PC-3 (cell line): ENCODE measurements at places on chromosomes 12 and 14. TPM values are rescaled to one million over a fixed set of nuclear protein-coding genes. Genes with fewer than 3 reads are reported as not detected.
A peak's percentile ranks its signal among the peaks of the same experiment; 100 is the strongest.

- no peaks in the 10 kb centered on the region for H3K36me3 ChIP-seq
- H3K27me3 ChIP-seq, result no peaks in the 10 kb centered on the region
- H3K4me1 ChIP-seq, result no peaks in the 10 kb centered on the region
- H3K27ac ChIP-seq, result no peak overlapping the region
- H3K4me3 ChIP-seq, result no peak overlapping the region
Measured at GRCh38 chr14:86357119-86357518, 827.2 kb downstream of the FLRT2 start.

RASSF8 gene
- 51.2 and 87.8 TPM in 2 replicates for total RNA-seq

DNA sequence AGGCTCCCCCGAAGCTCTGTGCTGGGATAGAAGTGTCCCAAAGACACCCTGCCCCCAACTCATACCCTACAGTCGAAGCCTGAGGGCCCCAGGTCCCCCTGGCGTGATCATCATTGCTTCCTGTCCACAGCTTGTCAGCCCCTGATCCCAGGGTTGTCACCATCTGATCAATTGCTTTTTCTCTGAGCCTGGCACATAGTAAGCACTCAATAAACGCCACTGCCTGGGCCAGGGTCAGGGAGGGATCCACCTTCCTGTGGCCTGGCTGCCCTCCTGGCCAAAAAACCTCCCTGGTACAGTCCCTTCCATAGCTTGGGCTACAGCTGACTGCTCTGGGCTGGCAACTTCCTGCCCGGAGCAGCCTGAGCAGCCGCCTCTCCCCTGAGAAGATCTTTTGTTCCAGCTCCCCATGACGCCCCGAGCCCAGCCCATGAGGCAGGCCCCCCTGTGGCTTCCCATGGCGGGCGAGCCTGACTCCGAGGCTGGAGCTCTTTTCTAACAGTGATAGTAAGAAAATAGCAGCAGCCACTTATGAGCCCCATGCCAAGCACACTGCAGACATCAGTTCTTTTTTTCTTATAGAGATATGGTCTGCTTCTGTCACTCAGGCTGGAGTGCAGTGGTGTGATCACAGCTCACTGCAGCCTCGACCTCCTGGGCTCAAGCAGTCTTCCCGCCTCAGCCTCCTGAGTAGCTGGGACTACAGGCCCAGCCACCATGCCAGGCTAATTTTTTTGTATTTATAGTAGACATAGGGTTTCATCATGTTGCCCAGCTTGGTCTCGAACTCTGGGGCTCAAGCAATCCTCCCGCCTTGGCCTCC, 6.5 kb downstream of the SH2B3 start:
- peaks cover 14% of the 10 kb centered on the region for H3K4me1 ChIP-seq
- H3K27me3 ChIP-seq, result no peaks in the 10 kb centered on the region
- no peak overlapping the region for H3K4me3 ChIP-seq
- no peak for DNase-seq
- H3K36me3 ChIP-seq, result no peaks in the 10 kb centered on the region
- H3K27ac ChIP-seq, result no peak overlapping the region

- no peak for DNase-seq
- H3K4me1 ChIP-seq, result 0 out of 2 replicates have a peak, but pooled peaks cover 5% of the 10 kb centered on the region
- H3K27me3 ChIP-seq, result no peaks in the 10 kb centered on the region
- no peak overlapping the region for H3K27ac ChIP-seq
- H3K36me3 ChIP-seq, result peaks cover 30% of the 10 kb centered on the region; the same call in 1 of the 2 replicates
Measured at GRCh38 chr12:70334742-70335141, 31.3 kb upstream of the KCNMB4 start.

DNA sequence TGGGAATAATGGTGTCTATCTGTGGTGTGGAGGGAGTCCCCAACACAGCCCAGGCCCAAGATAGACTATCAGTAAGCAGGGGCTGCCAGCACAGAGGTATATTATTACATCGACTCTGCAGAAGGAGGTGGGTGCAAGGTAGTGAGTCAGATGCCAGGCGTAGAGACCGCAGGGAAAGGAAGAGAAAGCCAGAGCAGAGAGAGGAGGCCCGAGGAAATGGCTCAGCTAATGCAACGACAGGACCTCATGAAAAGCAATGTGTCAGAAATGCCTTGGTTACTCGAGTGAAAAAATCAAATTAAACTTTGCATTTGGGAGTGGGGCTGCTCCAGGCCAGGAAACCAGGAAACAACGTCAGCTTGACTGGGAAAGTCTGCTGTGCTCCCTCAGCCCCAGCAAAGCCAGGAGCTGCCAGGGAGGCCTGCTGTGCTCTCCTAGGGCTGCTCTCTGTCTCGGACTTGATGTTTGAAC, 173.2 kb downstream of the SUDS3 start:
- peaks cover 7% of the 10 kb centered on the region; the same call in 1 of the 2 replicates for H3K27me3 ChIP-seq
- H3K36me3 ChIP-seq, result no peaks in the 10 kb centered on the region
- no peak overlapping the region for H3K4me3 ChIP-seq
- H3K27ac ChIP-seq, result no peak overlapping the region
- no peak for DNase-seq

GRCh38 chr14:24928386-24928900, 121.5 kb downstream of the STXBP6 start:
- no peaks in the 10 kb centered on the region for H3K4me1 ChIP-seq
- H3K27me3 ChIP-seq, result no peaks in the 10 kb centered on the region
- H3K27ac ChIP-seq, result no peak overlapping the region
- DNase-seq, result no peak
- H3K36me3 ChIP-seq, result no peaks in the 10 kb centered on the region

DNA sequence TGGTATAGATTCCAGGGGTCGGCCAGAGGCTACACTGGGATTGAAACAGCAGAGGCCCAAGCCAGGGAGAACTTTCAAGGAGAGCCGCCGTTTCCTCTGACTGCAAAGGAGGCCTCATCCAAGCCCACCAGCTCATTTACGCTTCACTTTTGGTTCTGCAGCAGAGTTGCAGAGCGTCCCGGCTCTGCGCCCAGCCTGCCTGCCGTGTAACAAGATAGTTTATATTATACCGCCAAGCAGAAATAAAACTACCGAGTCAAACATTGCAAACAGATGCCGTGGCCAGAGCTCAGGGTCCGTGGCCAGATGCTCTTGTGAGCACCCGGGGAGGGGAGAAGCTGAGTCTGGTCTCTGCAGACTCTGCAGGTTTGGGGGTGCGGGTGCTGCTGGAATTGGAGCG, 60.7 kb upstream of the TBX3 start:
- DNase-seq, result no peak
- H3K27ac ChIP-seq, result no peak overlapping the region
- no peaks in the 10 kb centered on the region for H3K36me3 ChIP-seq

USP5 gene
- total RNA-seq, result 107 and 113 TPM in 2 replicates

DNA sequence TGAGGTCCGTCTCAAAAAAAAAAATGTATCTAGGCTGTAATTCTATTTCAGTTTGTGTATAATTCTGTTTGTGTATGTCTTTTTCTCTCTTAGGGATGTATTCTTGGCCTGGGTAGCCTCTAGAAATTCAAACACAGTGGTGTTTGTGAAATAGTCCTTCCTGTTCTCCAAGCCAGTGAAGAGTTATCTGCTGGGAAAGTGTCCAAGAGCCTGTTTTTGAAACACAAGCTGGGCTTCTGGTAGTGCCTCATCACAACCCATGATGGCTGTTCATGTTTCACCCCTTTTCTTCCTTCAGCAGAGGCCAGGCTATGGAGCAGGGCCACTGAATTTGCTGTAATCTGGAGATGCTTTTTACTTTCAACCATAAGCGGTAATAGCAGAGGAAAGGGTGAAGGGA, 14.7 kb downstream of the METTL3 start:
- no peak overlapping the region for H3K27ac ChIP-seq
- peaks cover 68% of the 10 kb centered on the region for H3K36me3 ChIP-seq
- DNase-seq, result no peak
- no peaks in the 10 kb centered on the region for H3K4me1 ChIP-seq
- H3K27me3 ChIP-seq, result no peaks in the 10 kb centered on the region

- no peaks in the 10 kb centered on the region for H3K36me3 ChIP-seq
- no peak overlapping the region for H3K4me3 ChIP-seq
- H3K27ac ChIP-seq, result no peak overlapping the region
- no peak for DNase-seq
- peaks cover 7% of the 10 kb centered on the region for H3K4me1 ChIP-seq
Measured at GRCh38 chr12:92049403-92049802, 96.2 kb downstream of the BTG1 start.

GRCh38 chr12:81249976-81250375, 172.1 kb downstream of the ACSS3 start:
- no peak overlapping the region for H3K4me3 ChIP-seq
- no peak overlapping the region for H3K27ac ChIP-seq
- H3K4me1 ChIP-seq, result no peaks in the 10 kb centered on the region
- no peaks in the 10 kb centered on the region; the same call in none of the 2 replicates for H3K27me3 ChIP-seq
- H3K36me3 ChIP-seq, result no peaks in the 10 kb centered on the region

DNA sequence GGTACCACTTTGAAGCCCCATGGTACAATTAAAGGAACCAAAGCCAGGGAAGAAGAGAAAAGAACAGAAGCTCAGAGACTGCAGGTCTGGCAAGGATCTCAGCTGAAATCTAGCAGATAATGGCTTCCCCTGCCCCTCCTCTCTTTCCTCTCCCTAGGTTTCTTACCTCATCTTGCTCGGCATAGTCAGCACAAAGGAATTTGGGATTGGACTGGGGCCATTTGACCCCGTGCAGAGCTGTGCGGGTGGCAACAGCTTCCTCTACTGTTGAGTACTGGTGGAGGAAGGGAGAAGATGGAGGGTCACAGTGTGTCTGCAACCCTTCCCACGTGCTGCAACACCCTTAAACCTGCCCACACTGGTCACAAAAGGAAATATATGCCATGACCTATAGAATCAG, 4.7 kb upstream of the CDH24 start:
- H3K4me1 ChIP-seq, result peaks cover 25% of the 10 kb centered on the region
- H3K27ac ChIP-seq, result no peak overlapping the region
- H3K4me3 ChIP-seq, result no peak overlapping the region

- H3K4me1 ChIP-seq, result 0 out of 2 replicates have a peak, but pooled peaks cover 4% of the 10 kb centered on the region
- no peak overlapping the region for H3K4me3 ChIP-seq
- no peaks in the 10 kb centered on the region for H3K27me3 ChIP-seq
- peak overlapping the region; percentile 33 for H3K27ac ChIP-seq
Measured at GRCh38 chr14:94401083-94401482, 12.7 kb upstream of the SERPINA1 start.

BCL11B gene
- 0.73 and 1.7 TPM in 2 replicates for total RNA-seq
